H54 (cell line): ENCODE measurements at places on chromosomes 12 and 14.

DNA sequence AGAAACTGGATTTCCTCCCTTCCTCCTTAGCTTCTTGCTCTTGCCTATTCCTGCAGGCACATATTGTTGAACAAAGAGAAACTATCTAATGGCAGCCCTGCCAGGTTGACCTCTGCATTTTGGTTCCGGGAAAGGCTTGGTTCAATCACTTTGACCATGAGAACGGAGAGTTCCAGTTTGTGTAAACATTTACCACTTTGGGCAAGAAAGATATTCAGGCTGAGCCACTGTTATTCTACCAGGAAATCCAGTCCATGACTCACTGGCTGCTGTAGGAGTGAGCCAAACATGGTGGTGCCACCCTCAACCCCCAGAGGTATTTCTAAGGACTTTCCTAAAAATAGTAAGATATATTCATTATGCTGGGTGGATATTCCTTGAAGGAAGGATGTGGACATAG lies 242.2 kb upstream of the OR4E1 start:
- no peak for DNase-seq

DNA sequence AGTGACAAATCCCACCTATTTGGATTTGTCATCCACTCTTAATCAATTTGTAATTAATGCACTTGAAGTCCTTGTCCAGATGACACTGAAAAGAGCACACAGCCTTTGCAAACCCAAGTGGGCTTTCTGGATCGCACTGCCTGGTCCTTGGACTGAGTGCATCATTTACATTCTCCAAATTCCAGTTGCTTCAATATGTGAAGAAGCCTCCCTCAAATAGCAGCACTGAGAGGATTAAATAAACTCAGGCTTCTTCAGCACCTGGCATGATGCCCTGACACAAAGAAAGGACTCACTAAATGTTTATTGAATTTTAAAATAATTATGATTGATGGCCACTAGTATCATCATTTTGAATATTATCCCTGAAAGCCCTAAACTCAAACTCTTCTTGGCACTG lies 496.5 kb downstream of the VRK1 start:
- DNase-seq: no peak

GRCh38 chr14:102746634-102747438 lies 30.4 kb upstream of the TRAF3 start:
- DNase-seq: no peak

- DNase-seq: no peak
Measured at GRCh38 chr14:55730592-55731310, 150.7 kb downstream of the KTN1 start.

DNA sequence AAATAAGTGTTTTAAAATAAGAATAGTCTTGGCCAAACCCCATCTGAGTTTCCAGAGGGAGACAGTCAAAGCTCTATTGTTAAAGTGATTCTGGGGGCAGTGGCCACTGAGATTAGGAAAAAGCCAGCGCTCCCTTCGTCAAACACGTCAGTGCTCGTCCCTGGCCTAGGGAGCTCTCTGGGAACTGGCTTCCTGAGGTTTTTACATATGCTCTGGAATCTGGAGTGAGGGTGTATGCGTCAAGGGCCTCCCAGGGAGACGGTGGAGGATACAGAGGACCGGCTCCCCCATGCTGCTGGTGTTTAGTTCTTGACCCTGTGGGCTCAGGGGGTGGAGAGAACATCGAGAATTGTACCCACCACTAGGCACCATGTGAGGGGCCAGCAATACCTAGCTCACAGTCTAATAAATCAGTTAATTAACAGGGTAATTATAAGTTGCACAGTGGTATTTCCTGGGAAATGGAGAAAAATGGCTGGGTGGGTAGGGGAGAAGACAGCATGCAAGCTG lies 87.0 kb downstream of the SLC25A47 start:
- DNase-seq: no peak

DNA sequence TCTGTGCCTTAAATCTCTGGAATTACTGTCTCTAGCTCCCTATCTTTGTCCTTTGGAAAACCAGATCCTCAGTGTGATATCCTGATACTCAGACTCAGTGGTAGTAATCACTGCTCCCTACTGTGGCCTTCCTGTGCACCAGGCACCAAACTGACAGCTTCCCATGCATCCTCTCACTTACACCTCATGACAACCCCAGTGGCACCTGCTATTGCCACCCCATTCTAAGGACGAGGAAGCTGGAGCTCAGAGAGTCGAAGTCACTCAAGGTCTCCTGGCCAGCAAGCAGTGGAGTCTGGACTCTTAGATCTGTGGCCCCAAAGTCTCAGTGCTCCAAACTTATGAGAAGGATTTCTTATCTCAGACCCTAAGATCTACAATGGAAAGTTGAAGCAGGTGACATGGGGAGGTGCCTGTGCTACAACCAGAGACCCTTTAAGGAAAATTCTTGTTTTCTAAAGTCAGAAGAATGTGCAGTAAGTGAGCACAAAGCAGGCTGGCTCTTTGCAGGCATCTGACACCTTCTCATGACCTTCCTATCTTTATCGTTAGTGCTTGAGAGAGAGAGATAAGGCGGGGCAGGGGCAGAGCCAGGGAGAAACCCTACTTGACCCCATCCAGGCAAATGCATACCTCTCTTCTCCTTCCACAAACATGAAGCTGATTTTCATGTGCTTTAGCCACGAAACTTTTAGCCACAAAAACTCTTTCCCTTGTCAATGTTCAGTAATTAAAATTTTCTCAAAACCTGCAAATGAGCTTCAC lies 47.1 kb downstream of the CCDC60 start:
- DNase-seq: no peak
